CD4-positive, alpha-beta T cell treated with Interleukin-15 for 1 hour (primary cell): ENCODE measurements at places on chromosomes 5 and 9.

DNA sequence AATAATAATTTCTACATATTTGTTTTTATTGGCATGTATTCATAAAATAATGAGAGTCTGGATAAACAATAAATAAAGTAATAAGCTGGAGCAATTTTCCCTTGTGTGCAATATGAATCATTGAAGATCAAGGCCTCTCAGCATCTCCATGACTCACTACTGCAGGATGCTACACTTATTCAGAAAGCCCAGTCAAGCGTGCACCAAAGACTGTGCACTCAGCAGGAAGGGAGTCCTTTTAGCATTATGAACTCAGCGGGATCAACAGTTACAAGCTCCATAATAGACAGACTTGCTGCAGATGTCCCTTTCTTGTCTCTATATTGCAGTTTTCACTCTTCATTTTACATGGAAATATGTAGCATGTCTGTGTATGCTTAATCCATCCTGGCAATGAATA lies 485.3 kb downstream of the CDH9 start:
- DNase-seq: no peak

DNA sequence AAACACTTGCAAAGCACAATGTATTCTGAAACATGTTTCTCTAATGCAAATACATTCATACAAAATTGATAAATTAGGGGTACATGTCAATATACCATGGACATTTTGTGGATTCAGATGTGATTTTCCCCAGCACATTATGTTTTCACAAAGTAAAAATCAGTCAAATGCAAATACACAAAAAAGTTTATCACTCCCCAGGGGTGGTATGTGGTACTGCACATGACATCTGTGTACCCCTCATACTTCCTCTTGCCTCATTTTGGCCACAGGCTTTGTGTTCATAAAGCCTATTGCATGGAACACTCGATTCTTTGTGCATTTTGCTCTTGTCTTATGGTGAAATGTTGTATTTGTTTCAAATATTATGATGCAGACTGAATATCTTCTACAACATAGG lies 116.8 kb upstream of the PDE4D start:
- no peak for DNase-seq

DNA sequence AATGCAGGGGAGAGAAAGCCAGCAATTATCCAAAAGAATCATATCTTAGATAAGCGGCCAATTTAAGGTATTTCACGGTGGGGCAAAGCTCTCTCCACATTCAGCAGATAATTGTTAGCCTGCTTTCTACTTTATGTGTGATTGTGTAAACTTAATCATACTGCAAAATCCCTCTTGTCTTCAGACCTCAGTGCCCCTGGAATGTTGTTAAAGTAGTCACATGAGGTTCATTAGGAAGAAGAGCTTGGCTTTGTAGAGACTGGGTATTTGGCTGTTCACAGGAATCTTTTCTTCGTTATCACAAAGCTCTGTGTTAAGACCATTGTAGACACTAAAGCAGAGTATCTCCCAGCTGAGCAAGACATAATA lies 127.0 kb downstream of the RFK start:
- DNase-seq: no peak

DNA sequence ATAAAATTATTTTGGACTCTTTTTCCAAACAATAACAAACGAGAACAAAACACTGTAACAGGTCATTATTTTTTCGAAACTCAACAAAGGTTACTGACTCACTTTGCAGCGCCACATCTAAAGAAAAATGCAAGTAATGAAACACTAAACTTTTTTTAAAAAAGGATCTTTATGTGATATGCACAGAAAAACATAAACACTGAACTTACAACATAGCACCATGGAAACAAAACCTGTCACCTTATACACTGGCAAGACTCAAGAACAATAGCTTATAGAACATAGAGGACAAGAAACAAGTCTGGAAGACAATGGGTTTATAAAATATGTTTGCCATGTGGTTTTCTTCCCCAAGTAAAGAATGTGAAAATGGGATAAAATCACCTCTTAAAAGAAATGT lies 85.2 kb downstream of the AUH start:
- no peak for DNase-seq

GRCh38 chr9:127915801-127916719 lies 781 bp downstream of the ST6GALNAC4 start:
- peak; percentile 86 for DNase-seq

GRCh38 chr9:131334629-131335367 lies 45.3 kb downstream of the PLPP7 start:
- no peak for DNase-seq

GRCh38 chr9:89994988-89995613 lies 390.3 kb downstream of the GADD45G start:
- DNase-seq: no peak

- peak; percentile 70 for DNase-seq
Observed at GRCh38 chr9:107976767-107977166, 487.2 kb upstream of the KLF4 start.

GRCh38 chr5:108696951-108697715 lies 50.6 kb upstream of the FER start:
- no peak for DNase-seq

DNA sequence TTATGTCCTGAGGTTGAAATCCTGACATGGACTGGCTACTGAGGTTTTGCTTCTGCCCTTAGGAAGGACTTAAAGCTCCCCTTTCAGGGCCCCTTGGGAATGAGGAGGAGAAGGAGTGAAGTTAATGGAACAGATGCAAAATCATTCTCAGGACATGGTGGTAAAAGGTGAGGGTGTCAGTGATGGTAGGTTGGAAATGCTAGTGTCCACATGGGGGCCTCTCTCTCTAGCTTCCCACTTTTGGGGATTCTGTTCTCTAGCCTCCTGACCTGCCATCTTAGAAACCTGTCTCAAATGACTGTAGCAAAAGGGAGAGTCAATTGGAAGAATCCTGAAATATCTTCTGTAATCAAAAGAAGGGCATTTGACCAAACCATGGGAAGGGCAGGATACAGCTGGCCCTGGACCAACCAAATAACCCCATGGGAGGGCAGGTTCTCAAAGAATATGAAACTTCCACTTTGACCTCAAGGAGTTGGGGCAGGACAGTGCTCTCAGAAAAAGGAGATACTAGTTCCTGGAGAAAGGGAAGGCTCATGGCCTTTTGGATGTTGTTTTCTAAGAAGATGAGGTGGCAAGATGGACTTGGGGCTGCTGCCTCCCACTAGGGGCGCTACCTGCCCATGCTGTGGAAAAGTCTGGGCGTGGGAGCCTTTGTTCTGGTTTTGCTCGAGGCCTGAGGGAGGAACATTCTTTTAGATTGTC lies 21.2 kb upstream of the MLANA start:
- no peak for DNase-seq

- no peak for DNase-seq
Observed at GRCh38 chr5:38547257-38547656, 9.2 kb downstream of the LIFR start.

GRCh38 chr9:36575411-36575882 lies 2.8 kb downstream of the MELK start:
- no peak for DNase-seq

DNA sequence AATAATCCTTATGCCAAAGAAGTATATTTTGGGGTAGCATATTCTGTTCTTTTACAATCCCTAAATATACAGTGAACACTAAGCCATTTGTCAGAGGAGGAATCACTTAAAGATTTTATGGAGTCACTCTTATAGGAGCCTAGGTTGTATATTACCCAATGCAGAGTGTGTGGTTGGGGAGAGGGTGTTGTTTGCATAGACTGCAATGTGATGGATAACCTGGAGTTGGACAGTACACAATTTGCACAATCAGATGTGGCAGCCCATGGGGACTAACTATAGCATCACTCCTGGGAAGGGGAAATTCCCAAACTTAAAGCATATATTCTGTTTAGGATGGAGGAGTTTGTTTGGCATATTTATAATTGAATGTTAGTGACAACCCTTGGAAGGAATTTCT lies 9.6 kb upstream of the NDFIP1 start:
- no peak for DNase-seq

- no peak for DNase-seq
Observed at GRCh38 chr9:93012963-93013855, 45.3 kb upstream of the SUSD3 start.

DNA sequence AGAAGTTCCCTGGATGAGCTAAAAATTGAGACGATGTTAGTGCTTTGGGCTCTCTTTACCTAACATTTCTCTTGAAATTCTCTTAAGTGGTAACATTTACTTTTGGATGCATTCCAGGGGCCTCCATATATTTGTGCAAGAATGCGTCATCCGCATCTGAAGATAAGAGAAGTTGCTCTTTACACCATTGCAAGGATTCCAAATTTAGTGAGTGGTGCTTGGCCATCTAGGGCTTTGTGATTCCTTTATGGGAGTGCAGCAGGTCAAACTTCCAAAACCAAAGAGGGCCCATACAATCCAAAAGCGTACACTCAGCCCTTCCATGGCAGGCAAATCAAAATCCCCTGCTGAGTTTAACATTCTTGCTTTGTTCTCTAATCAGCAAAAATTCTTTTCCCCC lies 102.0 kb upstream of the DMAC1 start:
- DNase-seq: no peak

DNA sequence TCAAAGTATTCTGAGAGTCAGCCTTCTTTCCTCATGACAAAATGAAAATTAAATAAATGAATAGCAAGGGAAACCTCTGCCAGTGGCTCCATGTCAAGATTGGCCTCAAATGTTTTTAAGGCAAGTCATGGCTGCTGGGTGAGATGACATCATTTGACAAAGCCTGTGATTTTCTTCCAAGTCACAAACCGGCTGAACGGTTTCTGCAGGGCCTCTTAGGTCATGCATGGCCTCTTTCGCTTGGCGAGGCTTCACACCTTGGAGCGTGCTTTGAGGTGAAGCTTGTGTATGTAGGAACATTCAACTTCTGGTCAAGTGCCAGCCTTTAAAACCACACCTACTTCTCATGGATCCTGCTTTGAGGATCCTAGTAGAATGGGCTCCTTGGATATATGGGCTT lies 161.0 kb upstream of the ZNF618 start:
- no peak for DNase-seq

GRCh38 chr5:102087906-102088305 lies 208.2 kb downstream of the SLCO4C1 start:
- no peak for DNase-seq

- DNase-seq: no peak
Observed at GRCh38 chr5:51397996-51398395, 14.7 kb downstream of the ISL1 start.

- DNase-seq: no peak
Observed at GRCh38 chr9:9904041-9904440, 708.8 kb downstream of the PTPRD start.

DNA sequence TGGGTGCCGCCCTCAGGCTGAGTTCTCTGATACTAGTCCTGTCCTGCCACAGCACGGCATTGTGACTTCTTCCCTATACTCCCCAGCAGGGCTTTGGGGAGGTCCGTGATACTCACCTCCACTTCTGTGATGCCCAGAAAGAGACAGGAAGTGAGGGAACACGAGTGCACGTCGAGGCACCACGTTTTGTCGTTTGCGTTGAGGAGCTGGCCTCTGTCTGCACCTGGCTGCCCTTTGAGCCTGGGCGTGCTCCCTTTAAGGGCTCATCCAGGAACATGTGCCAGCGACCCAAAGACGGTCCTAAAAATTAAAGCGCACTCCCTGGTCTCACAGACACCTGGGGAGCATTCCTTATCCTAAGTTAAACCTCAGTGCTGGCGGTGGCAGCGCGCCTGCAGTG lies 8.7 kb upstream of the IRX4 start:
- no peak for DNase-seq

DNA sequence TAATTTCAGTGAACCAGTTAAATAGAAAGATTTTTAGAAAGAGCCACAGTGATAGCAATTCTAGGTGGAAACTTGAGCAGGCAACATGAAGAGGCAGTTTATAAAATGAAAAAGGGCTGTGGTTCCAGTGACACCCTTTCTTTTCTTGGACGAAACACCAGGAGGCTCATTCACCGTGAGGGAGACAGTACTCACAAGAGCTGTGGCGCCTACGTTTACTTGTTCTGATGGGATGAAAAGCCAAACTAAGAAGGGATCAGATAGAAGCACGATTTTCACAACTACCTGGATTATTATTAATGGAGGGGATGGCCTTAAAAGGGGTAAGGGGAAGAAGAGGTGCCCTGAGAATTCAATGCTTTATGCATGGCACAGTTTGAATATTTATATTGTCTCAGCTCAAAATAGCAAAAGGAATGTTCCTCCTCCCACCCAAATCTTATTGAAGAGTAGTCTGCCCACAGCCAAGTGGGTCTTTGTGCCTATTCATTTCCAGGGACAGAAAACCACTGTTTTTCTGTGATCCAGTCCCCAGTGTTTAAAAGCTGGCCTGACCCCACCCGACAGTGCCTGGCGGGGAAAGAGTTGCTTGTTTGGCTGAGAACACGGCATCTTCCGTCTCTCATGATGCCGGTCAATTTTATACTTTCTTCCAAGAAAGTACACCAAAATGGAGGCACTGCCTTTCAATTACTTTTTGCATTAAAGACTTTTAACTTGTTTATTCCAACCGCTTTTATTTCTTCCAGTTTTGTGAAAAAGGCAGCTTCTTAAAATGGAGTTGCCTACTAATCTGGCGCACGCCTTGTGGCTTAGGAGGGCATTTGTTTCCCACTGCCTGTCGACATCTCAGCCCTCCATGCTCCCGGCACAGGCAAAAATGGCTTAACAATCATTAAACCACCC lies 51.9 kb downstream of the HABP4 start:
- DNase-seq: no peak

- DNase-seq: no peak
Observed at GRCh38 chr9:69109152-69109551, 64.9 kb upstream of the TJP2 start.

DNA sequence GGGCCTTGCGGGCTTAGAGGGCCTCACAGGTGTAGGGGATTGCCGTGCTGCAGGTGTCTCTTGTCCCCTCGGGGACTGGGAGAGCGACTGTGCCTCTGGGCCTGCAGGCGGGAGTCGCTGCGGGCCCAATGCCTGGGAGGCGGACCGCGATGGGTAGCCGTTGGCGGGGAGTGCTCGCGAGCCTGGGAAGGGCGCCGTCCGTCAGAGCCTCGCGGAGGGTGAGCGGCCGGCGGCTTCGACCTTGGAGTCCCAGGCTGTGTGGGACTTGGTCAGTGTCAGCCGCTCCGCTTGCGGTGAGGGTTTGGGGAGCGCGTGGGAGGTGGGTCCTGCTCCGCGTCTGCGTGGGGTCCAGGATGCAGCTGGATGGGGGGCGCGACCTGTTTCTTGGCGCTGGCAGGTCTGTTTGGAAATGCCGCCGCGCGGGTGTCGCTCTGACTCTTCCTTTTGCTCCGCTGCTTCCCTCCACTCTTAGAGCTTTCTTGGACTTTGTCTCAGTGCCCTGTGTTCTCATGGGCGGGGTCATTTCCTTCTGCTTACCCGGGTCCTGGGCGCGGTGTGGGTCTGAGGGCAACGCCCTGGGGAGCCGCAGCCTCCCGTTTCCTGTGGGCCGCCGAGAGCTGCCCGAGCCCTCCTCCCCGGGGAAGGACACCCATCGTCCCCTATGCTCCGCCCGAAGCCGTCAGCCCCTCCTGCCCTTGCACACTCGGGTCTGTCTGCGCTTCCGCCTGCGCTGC lies 88.9 kb upstream of the CACNA1B start:
- no peak for DNase-seq

DNA sequence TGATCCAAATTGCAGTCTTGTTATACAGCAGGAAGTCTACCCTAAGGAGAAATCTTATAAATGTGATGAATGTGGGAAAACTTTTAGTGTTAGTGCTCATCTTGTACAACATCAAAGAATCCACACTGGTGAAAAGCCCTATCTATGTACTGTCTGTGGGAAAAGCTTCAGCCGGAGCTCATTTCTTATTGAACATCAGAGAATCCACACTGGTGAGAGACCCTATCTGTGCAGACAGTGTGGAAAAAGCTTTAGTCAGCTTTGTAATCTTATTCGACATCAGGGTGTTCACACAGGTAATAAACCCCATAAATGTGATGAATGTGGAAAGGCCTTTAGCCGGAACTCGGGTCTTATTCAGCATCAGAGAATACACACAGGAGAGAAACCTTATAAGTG lies 10.4 kb downstream of the ZNF189 start:
- no peak for DNase-seq

GRCh38 chr9:15972760-15973159 lies 419.9 kb downstream of the CCDC171 start:
- DNase-seq: no peak
